ENCODE measurements at places on chromosomes 5 and 9.

DNA sequence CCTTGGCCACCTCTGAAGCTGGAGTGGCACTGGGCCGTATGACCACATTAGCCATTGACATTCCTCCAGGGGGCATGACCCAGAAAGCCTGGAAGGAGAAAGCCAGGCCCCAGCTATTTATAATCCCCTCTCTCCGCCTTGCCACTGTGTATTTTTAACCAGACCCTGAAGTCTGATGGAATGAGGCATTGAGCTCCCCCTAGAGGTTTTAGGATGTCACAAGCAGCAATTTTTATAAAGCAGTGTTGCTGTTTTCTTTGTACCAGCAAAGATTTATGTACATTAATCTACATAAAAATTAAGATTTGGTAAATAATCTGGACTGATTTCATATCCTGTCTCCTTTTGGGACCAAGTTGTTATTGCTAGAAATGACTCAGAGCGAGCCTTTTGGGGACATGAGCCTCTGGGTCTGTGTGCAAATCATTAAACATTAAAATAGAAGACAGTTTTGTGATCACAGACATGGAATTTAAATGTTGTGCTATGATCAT is 127.1 kb downstream of the TRIO start:
- peak; percentile 88 for DNase-seq

- peak; percentile 64 for DNase-seq
Measured at GRCh38 chr9:99231711-99232110, 9.6 kb downstream of the SEC61B start.

DNA sequence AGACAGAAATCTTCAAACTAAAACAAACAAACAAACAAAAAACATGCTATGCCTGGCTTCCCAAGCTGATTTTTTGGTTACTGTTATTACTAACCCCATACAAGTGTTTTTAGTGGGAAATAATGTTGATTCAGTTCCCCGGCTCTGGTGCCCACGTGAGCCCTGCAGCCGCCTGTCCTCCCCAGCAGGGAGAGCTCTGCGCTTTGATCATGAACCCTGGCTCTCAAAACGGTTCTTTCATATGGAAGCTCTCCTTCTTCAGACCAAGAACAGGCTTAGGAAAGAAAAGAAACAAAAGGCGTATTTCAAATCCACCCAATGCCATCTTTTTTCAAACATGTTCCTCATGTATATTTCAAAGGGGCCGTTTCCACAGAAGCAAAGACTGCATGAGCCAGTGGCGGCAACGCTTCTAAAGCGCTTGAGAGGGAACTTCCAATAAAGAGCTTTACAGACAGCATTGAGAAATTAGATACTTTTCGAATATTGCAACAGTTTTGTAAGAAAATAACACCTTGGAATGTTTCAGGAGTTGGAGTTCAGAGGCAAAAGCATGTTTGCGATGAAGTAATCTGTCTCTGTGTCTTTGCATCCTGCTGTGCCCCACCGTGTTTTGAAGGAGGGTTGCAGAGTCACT is 74.8 kb downstream of the ICE1 start:
- peak; percentile 76 for DNase-seq

DNA sequence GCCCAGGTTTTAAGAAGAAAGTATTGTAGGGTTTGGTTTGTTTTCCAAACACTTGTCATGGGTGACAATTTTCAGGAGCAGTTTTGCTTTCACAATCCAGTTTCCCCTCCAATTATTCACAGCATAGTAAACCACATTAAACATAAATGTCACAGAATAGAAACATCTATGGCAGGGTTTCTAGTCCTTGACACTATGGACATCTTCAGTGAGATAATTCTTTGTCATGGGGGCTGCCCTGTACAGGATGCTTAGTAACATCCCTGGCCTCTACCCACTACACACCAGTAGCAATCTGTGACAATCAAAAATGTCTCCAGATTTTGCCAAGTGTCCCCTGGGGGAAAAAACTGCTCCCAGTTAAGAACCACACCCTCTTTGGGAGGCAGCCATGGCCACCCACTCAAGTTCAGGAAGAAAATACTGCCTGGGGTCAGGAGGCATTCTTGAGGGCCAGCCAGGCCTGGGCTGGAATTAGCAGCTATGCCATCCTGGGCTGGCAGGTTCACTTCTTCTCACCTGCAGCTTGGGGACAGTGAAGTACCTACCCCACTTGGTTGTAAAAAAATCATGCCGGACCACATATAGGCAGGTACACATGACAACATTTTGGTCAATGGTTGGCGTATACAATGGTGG is 116.3 kb downstream of the HSD17B3 start:
- no peak for DNase-seq

- DNase-seq, result no peak
Measured at GRCh38 chr5:132099076-132099748, 25.6 kb downstream of the CSF2 start.

DNA sequence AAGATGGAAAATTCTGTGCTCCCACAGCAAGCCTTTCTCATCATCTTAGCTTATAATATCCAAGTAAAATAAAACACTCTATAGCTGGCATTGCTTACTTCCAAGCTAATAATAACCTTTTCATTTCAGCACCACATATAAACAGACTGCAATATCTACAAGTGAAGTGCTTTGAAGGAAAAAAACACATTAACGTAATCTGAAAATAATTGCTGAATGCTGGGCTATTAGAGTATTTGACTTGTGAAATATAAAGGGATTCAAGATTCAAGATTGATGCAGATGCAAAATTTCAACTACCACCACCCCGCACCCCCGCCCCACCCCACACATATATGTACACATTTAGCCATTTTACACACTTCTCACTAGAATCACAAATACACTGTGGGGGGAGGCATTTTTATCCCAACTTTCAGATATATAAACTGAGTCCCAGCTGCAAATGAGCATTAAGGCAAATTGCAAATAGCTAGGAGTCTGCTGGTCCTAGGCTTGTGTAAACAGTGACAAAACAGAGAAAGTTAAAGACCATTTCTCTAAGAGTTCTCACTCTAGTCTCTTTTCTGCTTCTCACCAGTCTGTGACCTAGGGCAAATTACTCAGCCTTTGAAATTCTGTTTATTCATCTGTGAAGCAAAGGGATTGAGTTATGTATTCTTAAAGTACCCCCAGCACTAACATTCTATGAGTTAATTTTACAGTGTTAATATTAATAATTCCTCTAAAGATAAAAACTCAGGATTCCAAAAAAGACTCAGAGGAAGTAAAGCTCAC is 489.4 kb downstream of the PRELID2 start:
- DNase-seq, result no peak

GRCh38 chr9:127717766-127718165 is 1.9 kb downstream of the TTC16 start:
- DNase-seq, result no peak

GRCh38 chr5:122846051-122846550 is 688 bp downstream of the SNX24 start:
- no peak for DNase-seq

DNA sequence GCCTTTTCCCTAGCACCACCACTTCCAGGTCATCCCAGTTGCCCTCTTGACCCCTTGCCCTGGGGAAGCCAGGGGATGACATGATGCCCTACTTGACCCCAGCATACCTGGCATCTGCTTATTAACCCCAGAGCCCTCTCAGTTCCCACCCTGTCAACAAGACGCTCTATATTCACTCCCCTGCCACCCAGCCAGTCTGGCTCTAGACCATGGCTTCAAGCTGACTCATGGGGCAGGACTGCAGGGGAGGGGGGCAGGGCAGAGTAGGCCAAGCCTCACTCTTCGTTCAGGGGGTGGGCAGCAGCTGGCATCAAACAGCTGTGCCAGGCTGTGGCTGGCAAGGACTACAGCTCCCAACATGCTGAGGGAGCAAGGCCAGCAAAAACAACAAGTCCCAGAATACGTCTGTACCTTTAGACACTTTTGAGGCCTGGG is 5.3 kb downstream of the ATOSB start:
- DNase-seq, result peak; percentile 80

GRCh38 chr5:31754358-31754704 is 115.4 kb downstream of the PDZD2 start:
- no peak for DNase-seq

DNA sequence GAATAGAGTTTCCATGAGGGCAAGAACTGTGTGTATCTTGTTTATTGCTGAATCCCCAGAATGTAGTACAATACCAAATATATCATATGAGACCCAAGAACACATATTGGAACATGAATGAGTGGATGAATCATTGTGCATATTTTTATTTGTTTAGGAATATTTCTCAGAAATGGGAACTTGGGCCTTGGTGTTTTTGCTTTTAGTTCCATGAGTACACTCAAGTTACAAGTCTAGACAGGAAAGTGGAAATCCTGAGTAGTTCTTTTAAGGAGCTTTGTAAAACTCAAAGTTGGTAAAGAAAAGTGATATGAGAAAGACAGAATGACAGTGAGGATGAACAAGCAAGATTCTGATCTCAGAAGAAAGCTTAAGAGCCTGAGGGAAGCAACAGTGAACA is 647.0 kb downstream of the EFNA5 start:
- no peak for DNase-seq

DNA sequence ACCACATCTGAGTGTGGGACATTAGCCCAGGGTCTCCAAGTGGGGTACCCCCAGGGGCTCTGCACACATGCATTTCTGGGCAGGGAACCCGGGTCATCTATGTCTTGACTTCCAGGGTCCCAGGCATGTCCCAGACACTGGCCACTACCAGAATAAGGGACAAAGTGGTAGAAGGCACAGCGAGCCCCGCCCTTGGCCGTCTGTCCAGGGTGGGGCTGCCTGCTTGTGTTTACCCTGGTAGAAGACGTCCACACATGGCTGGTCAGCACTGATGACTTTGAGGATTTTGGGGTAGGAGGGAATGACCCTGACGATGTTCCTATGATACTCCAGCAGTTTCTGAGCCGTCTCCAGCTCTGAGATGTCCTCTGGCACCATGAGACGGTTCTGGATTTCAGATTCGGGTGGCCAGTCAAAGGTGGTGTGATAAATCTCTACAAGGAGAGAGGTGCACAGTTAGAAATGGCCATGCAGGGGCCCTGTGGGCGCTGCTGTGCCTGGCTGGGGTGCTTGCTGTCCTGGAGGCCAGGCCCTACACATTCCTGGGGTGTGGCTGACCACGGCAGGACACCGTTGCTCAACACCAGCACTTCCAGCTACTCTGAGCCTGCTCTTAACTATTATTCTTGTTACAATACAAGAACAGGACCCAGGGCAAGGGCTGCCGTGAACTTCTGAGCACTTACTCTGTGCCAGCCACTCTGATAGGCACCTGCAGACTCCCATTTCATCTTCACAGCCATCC is 51.3 kb downstream of the AK8 start:
- DNase-seq, result no peak

- no peak for DNase-seq
Measured at GRCh38 chr9:72743836-72744235, 209.0 kb downstream of the ALDH1A1 start.

DNA sequence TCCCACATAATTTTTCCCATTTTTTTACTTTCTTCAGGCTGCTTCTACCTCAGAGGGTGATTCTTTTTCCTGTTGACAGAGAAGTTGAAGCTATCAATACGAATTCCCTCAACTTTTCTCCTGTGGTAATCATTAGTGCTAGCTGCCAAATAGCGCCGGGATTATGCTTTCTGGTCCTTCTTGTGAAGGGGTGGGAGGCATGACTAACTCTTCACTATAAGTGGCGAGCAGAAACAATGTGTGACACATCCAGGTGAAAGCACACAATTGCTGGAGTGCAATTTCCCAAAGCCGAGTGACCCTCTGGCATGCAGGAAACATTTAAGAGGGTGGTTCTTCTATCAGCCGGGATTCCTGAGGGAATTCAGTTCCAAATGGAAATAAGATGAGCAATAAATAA is 56.0 kb downstream of the TRPC7 start:
- no peak for DNase-seq

DNA sequence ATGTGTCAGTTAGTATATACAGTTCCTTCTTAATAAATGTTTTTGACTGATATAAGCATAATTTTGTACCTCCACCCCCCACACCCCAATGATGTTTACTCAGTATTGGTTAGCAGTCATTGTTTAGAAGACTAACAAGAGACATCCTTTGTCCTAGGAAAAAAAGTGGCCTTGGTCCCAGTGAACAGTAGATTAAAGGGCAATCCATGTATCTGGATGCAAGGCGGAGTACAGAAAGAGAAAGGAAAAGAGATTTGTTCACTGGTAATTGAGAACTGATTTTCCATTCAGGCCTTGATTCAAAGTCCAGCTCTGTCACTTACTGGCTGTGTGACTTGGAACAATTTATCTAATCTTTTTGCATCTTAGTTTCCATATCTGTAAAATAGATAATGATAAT is 4.6 kb downstream of the RALGPS1 start:
- no peak for DNase-seq

- DNase-seq, result no peak
Measured at GRCh38 chr5:67050125-67050524, 146.5 kb downstream of the CD180 start.

- no peak for DNase-seq
Measured at GRCh38 chr5:25224316-25224982, 579.7 kb upstream of the CDH10 start.

DNA sequence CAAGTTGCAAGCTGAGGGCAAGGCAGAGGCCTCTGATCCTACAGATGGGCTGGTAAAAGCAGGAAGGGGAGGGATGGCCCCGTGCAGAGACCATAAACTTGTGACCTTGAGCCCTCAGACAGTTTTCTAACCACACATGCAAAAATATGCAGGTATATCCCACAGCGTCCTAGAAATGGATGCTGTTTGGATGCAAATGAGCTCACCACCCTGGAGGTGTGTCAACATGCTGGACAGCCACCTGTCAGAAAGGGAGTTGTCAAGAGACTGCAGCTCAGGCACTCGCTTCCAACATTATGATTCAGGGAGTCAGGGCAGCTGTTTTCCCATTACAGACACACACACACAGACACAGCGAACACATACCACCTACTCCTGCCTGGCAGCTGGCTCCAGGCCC is 97.3 kb upstream of the PANK3 start:
- no peak for DNase-seq
